IMR-90 (cell line): ENCODE measurements at places on chromosomes 2 and 18.

DNA sequence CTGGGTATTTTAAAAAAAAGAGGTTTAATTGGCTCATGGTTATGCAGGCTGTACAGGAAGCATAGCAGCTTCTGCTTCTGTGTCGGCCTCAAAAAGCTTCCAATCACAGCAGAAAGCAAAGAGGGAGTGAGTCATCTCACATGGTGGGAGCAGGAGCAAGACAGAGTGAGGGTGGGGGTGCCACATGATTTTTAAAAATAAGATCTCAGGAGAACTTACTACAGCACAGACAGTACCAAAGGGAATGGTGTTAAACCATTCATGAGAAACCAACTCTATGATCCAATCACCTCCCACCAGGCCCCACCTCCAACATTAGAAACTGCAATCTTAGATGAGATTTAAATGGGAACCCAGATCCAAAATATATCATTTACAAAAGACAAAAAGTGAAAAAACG, 14.6 kb downstream of the ZNF519 start:
- no peak for DNase-seq

- no peak for DNase-seq
Measured at GRCh38 chr2:203706403-203706802, at the start of gene CD28. CD28 (plus strand) TSS chr2:203706639; CDS start chr2:203706697, 58 bp downstream.

DNA sequence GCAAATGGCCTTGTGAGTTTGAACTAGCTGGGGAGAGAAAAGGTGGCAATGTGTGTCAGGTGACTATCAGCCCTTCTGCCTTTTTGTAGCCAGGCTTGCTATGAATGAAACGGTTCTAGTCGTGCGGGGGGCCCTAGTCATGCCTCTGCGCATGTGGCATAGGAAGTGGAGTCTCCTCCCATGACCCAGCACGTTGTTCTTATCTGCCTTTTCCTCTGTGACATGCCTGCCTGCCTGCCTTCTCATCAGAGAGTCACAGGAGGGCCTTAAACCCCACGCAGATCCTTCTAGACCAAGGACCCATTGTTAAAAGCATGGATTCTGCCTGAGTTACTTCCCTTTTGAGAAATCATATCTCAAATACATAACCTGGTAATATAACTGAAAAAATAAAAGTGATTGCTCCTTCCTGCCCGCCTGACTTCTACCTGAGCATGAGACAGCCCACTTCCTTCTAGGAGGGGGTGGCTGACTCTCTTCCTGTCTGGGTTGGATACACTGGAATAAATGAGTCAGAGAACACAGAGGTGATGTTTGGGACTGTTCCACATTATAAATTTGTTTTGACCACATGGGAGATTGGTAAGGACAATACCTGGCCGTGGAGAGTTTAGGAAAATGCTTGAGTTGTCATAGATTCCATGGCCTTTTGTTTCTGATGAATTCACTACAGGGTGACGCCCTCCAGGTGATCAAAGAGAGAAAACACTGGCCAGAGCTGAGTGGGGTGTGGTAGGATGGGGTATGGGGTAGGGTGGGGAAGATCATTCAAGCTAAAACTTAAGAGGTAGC, 49.8 kb downstream of the FBLN7 start:
- no peak for DNase-seq

DNA sequence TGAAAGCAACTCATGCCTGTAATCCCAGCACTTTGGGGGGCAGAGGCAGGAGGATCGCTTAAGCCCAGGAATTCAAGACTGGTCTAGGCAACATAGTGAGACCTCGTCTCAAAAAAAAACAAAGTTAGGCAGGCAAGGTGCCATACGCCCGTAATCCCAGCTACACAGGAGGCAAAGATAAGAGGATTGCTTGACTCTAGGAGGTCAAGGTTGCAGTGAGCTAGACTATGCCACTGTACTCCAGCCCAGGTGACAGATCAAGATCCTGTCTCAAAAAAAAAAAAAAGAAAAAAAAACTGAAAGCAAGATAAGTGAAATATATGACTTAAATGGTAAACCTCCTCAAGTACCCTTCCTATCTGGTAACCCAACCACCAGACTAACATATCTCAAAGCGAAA, 59.8 kb downstream of the USP34 start:
- no peak for DNase-seq

DNA sequence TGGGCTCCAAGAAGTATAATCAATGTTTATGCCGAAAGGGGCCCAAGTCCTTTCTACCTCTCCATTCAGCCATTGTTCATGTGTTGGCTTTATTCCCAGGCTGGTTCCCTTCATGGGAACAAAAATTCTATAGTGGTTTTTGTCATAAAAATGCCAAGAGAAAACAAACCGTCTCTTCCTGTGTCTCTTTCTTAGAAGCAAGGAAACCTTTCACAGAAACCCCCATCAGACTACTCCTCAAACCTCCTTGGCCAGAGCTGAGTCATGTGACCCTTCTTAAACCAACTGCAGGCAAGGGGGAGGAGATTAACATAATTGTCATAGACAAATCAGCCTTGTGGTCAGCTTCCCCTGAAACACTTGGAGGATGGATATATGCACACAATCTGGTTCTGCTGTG, 75.1 kb upstream of the TANK start:
- peak; percentile 28 for DNase-seq
